ENCODE measurements at places on chromosomes 3 and 15. TPM values are rescaled to one million over a fixed set of nuclear protein-coding genes. Genes with fewer than 3 reads are reported as not detected.

The GADL1 gene
- total RNA-seq, result 0.18 TPM

DNA sequence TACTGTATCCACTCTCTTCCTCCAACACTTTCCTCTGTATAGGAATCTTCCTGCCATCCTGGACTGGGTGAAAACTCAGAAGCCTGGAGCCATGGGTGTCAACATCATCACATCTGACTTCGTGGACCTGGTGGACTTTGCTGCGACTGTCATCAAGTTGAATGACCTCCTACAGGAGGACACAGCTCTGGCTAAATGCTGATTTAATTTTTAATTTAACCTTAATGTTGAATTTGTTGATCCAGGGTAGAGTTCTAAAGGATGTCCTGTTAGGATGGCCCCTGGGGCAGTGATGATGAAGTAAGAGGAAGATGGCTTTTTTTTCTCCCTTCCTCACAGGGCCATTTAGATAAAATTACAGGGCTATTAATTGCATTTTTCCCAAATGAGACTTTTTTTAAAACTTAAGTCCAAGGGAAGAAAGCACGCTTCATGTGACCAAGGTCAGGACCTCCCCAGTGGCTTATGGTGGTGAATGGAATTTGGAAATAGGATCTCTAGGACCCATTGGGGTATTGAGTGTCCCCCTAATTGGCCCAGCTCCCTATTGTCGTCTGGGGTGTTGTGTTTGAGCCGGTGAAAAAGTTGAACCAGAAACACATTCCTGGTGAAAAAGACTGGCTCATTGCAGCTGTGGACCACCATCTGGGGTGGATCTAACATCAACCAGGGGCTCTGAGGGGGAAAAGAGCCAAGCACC is 125.7 kb upstream of the ZBED2 start:
- no peak overlapping the region for H3K4me3 ChIP-seq
- DNase-seq, result no peak
- H3K27me3 ChIP-seq, result no peaks in the 10 kb centered on the region

The PARP15 gene
- total RNA-seq, result 0.37 TPM

GRCh38 chr3:134250717-134251220 is at the start of gene RYK:
RYK (minus strand) TSS chr3:134250859; CDS start chr3:134250654, 205 bp downstream.
- peaks cover 63% of the 10 kb centered on the region for H3K4me1 ChIP-seq
- peak within 1 kb of the TSS; percentile 92 for H3K27ac ChIP-seq
- H3K27me3 ChIP-seq, result no peaks in the 10 kb centered on the region
- DNase-seq, result peak; percentile 82
- peaks cover 12% of the 10 kb centered on the region for H3K36me3 ChIP-seq
- peak within 1 kb of the TSS; percentile 89 for H3K4me3 ChIP-seq

GRCh38 chr3:185087419-185087818 is 65.4 kb downstream of the C3orf70 start:
- H3K27me3 ChIP-seq, result no peaks in the 10 kb centered on the region
- H3K4me1 ChIP-seq, result peaks cover 12% of the 10 kb centered on the region
- no peaks in the 10 kb centered on the region for H3K36me3 ChIP-seq
- H3K27ac ChIP-seq, result no peak overlapping the region

GRCh38 chr3:53490459-53490968 is 3.9 kb upstream of the CACNA1D start:
- peaks cover 76% of the 10 kb centered on the region for H3K27me3 ChIP-seq
- H3K4me3 ChIP-seq, result no peak overlapping the region
- DNase-seq, result no peak

- H3K4me3 ChIP-seq, result no peak overlapping the region
- no peaks in the 10 kb centered on the region for H3K27me3 ChIP-seq
- no peaks in the 10 kb centered on the region for H3K36me3 ChIP-seq
- no peak overlapping the region for H3K27ac ChIP-seq
- DNase-seq, result no peak
- peaks cover 22% of the 10 kb centered on the region for H3K4me1 ChIP-seq
Measured at GRCh38 chr3:4507024-4507596, 14.0 kb downstream of the ITPR1 start.

The ZNF774 gene
- total RNA-seq, result 2.6 TPM

The RPUSD3 gene
- total RNA-seq, result 90.8 TPM

GRCh38 chr3:180626844-180627243 is 24.9 kb downstream of the TTC14 start:
- H3K4me3 ChIP-seq, result no peak overlapping the region
- H3K36me3 ChIP-seq, result peaks cover 18% of the 10 kb centered on the region
- no peaks in the 10 kb centered on the region for H3K27me3 ChIP-seq
- DNase-seq, result no peak

DNA sequence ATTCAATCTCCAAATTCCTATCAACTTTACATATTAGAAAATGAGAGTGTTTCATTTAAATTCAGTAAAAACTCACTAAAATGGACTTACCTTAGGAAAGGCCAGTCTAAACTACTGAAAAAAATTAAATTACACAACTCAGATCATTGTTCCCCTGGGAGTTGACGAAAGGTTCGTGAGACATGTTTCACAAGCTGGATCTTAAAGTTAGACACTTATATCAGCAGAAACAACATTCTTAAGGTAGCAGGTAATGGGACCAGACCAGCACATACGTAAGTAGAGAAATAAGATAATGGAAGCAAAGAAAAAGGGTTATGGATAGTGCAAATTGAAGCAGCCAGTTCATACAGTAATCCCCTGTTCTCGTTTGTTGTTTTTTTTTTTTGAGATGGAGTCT is 8.9 kb downstream of the RFX7 start:
- H3K27me3 ChIP-seq, result peaks cover 3% of the 10 kb centered on the region
- DNase-seq, result no peak
- H3K27ac ChIP-seq, result no peak overlapping the region
- peaks cover 24% of the 10 kb centered on the region for H3K4me1 ChIP-seq

The CYP19A1 gene
- not detected for total RNA-seq

GRCh38 chr3:31241533-31241932 is 291.2 kb upstream of the STT3B start:
- H3K36me3 ChIP-seq, result no peaks in the 10 kb centered on the region
- H3K27me3 ChIP-seq, result no peaks in the 10 kb centered on the region
- H3K27ac ChIP-seq, result no peak overlapping the region
- peaks cover 21% of the 10 kb centered on the region for H3K4me1 ChIP-seq

GRCh38 chr3:196311-197148 is at the start of gene CHL1:
CHL1 (plus strand) TSS chr3:196763; CDS start chr3:319777, 123,014 bp downstream.
- no peaks in the 10 kb centered on the region for H3K4me1 ChIP-seq
- no peak within 1 kb of the TSS for H3K27ac ChIP-seq
- H3K4me3 ChIP-seq, result no peak within 1 kb of the TSS
- peaks cover 62% of the 10 kb centered on the region for H3K36me3 ChIP-seq

The LMOD3 gene
- total RNA-seq, result not detected

- no peaks in the 10 kb centered on the region for H3K27me3 ChIP-seq
- no peak overlapping the region for H3K27ac ChIP-seq
- no peak for DNase-seq
- H3K36me3 ChIP-seq, result peaks cover 6% of the 10 kb centered on the region
Measured at GRCh38 chr15:56454836-56455235, 10.1 kb downstream of the MNS1 start.

The ANO10 gene
- total RNA-seq, result 38.1 TPM

The LIPH gene
- total RNA-seq, result 0.27 TPM

GRCh38 chr3:137471130-137471529 is 293.0 kb upstream of the SOX14 start:
- no peak overlapping the region for H3K27ac ChIP-seq
- H3K27me3 ChIP-seq, result peaks cover 13% of the 10 kb centered on the region
- H3K4me3 ChIP-seq, result no peak overlapping the region

The PLSCR4 gene
- 3.8 TPM for total RNA-seq

The GRIP2 gene
- total RNA-seq, result 12.0 TPM

- H3K27me3 ChIP-seq, result peaks cover 7% of the 10 kb centered on the region
- no peak overlapping the region for H3K4me3 ChIP-seq
- H3K36me3 ChIP-seq, result no peaks in the 10 kb centered on the region
- no peak overlapping the region for H3K27ac ChIP-seq
Measured at GRCh38 chr3:8653800-8654408, 9.3 kb upstream of the SSUH2 start.

The MAP2K5 gene
- 13.6 TPM for total RNA-seq

The CEP19 gene
- 1.5 TPM for total RNA-seq

The THBS1 gene
- 37.1 TPM for total RNA-seq

DNA sequence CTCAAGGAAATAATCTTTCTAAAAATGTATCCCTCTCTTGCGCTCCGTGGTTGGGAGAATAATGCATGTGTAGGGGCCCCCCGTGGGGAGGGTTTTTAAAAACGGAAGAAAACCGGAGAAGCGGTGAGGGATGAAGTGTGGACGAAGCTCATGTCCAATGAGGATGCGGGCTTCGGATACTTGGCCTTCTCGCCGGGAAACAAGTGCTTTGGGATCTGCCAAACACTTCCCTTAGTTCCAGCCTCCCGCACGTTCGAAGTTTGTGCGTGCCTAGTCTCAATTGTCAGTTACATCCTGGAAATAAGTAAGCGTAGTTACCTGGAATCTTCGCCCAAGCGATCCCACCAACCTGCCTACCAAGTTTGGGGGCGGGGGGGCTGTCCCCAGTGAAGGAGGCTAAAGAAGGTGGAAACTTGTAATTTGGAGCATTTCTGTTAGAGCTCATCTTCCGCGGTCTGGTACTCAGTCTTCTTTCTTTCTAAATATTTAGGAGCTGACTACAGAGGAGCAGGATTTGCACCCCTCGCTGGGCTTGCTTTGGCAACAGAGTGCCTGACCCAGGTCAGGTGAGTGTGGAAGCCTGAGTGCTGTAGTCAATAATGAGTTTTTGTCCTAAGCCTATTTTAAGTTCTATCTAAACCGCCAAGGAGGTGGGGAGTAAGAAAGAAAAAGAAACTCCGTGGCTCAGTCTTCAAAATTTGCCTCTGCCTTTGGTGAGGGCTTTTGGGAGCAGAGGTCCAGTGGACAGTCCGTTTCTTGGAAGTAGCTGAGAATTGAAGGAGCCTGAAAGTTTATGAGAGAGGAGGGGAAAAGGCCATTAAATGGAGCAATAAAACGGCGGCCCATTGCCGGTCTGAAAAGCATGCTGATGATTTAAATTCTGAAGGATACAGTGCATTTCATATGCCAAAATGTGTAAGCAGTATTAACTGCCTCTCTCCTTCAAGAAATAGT is 1.1 kb downstream of the ITPR1 start:
- peak overlapping the region; percentile 84 for H3K4me3 ChIP-seq
- DNase-seq, result peak; percentile 28
- no peak overlapping the region for H3K27ac ChIP-seq
- H3K36me3 ChIP-seq, result no peaks in the 10 kb centered on the region
- H3K4me1 ChIP-seq, result peaks cover 20% of the 10 kb centered on the region
- peaks cover 26% of the 10 kb centered on the region for H3K27me3 ChIP-seq

DNA sequence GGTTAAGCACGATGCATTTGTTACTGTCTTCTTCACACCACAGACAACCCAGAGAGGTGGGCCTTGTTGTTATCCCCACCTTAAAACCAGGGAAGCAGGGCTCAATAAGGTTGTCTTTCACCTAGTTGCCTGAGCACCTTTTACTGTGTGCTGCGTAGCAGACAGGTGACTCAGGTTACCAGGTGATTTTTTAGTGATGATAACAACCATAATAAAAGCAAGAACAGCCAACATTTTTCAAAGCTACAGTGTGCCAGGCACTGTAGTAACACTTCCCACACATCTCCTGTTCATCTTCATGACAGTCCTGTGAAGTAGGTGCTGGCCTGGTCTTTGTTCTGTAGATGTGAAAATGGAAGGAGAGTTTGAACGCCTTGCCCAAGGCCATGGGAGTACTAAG is 132.2 kb downstream of the SLC25A26 start:
- DNase-seq, result no peak
- H3K36me3 ChIP-seq, result no peaks in the 10 kb centered on the region
- no peak overlapping the region for H3K27ac ChIP-seq
- H3K4me3 ChIP-seq, result no peak overlapping the region
- no peaks in the 10 kb centered on the region for H3K27me3 ChIP-seq

- H3K27ac ChIP-seq, result no peak overlapping the region
- no peaks in the 10 kb centered on the region for H3K36me3 ChIP-seq
- no peak overlapping the region for H3K4me3 ChIP-seq
- DNase-seq, result no peak
Measured at GRCh38 chr3:182414586-182414985, 378.7 kb upstream of the ATP11B start.

The ALDH1L1 gene
- 2.0 TPM for total RNA-seq

Measured in WTC11 (cell line).